ENCODE measurements at places on chromosomes 11 and 22.

DNA sequence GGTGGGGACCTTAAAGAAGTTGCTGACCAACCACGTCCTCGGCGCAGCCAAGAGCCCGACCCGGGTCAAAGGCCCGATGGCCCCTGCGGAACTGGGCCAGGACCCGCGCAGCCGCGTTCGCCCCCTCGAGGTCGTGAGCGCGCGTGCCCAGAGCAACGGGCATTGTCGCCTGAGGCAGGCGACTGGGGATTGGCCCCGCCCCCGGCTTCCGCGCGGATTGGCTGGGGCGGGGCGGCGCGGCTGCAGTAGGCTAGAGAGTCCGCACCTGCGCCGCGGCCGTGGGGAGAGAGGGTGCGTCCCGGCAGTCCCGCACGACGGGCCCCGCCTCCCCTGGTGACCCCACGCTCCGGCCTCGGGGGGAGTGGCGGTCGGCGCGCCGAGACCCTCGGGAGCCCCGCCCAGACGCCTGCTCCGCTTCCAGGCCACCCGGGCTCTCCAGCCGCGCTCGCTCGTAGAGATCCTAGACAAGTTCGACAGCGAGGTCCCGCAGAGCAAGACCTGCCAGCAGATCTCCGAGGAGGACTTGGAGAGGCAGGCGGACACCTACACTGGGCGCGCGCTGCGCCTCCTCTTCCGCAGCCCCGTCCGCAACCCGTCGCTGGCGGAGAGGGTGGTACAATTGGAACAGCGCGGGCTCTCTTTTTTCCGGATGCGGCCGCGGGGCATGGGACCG, 8.3 kb upstream of the PPIL2 start:
- DNase-seq = peak; percentile 94

DNA sequence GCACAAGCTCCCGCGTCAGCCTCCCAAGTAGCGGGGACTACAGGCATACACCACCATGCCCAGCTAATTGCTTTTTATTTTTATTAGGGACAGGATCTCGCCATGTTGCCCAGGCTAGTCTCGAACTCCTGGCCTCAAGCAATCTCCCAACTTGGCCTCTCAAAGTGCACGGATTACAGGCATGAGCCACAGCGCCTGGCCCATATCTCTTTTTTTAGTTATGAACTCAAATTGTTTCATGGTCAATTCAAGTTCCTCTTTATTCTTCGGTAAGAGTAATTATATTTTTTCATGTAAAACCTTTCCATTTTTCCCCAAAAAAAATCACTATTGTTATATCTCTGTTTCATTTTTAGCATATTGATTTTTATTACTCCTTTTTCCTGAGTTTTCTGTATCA, 25.5 kb downstream of the FCHSD2 start:
- DNase-seq = no peak

DNA sequence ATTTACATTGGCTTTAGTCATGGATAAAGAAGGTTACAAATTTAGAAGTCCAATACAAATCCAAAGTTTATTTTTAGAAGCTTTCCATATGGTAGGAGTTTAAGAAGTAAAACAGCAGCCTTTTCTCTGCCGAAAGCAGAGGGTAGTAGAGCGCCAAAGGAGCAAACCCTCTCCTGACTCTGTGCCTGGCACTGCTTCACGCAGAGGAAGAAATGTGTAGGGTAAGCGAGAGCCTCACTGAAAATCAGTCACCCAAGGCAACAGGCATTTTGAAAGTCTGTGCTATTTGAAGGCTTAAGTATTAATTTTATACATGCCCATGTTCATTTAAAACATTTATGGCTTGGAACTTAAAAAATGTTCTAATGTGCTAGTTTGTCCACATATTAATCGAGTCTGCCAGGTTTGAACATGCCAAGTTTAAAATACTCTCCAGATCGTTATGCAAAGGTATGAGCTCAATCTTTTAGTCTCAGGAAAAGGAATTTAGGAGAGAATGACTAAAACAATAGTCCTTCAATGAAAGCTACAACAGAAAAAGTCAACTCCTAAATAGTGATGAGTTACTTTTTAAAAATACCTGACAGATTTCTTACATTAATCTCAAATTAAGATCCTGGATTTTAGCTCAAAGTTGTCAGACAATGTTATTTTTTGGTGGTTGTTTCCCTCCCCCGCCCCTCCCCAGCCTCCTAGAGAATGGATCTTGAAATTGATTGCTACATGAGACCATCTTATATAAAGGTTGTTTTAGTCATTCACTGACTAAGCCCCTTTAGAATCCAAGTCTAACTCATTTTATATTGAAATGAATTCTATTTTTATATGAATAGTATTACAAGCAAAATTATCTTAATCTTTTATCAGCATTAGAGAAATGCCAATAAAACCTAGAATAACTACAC, 38.7 kb downstream of the MRTFA start:
- peak; percentile 48 for DNase-seq

DNA sequence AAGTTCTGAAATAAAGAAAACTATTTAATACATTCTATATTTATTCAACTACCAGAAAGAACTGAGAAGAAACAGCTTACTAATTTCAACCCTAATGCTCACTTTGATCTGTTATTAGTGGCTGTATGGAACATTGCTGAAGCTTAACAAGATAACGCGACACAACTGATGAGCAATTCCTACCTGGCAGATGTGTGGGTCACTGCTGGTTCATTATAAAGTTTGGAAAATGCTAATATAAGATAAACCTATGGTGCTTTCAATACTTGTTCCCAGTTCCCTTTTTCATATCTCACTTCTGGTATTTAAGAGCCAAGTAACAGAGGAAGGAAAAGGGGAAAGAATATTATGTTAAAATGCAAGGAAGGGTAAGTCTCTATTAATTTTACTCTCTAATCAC, 10.5 kb downstream of the CTSC start:
- no peak for DNase-seq

- DNase-seq = no peak
Observed at GRCh38 chr11:706439-706956, 467 bp downstream of the EPS8L2 start.

DNA sequence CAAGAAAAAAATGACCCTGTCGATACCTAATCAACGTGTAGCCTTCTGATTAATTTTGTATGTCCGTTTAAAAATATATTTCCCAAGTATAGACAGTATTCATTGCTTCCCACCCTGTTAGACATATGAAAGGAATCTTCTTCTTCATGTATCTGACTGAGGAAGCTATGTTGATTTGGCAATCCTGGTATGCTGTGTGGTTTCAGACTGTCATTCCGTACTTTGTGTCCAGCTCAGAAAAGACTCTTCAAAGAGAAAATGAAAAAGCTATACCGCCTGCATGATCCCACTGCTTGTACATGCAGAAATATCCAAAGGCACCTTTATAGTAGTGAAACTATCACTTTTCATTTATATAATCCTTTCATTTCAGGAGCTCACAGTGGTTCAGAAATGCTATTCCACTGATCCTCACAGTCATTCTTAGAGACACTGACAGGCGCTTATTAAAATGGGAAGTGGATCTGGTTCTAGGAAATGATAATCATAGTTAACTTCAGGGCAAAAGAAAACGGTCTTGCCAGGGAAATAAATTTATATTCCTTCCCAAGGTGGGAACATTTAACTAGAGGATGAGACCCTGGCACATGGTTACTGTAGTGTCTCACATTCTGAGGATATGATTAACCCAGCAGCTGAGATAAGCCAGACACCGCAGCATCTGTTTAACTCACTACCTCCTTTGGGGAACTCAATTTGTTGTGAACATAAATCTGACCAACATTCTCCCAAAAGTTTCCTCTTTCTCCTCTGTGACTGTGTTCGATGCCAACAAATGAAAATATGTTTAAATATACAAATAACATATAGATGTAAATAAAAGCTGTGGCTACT, 599.2 kb upstream of the LUZP2 start:
- DNase-seq = no peak

DNA sequence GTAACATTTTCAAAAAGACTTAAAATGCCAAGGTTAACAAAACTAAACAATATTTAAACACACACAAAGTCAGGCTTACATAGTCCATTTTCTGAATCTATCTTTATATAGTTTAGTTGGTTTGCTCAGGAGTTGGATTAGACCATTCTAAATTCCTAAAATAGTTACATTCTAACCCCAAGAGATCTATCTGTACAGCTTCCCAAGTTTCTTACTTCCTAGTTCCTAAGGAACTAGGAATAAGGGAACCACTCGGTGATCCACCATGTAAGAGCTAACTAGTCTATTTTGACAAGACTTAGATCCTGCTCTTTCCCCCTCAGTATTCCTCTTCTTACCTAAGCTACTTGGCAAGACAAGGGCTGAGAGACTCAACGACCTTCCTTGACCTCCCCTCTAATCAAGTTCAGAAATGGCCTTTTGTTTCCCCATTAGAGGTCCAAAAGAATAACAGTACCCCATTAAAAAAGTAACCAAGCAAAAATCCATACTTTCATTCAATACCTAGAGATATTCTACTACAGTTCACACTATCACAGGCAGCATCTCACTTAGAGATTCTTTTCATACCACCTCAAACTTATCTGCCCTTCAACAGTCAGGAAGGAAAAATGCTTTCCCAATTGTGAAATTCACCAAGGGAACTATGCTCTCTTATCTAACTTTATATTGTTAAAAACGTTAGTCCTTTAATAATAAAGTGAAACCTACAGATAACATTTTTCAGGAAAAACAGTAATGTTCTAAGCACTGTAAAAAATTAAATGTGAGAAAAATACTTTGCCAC, 253.1 kb downstream of the TTC28 start:
- no peak for DNase-seq

GRCh38 chr11:62132689-62133293, 9.0 kb downstream of the INCENP start:
- DNase-seq = no peak

DNA sequence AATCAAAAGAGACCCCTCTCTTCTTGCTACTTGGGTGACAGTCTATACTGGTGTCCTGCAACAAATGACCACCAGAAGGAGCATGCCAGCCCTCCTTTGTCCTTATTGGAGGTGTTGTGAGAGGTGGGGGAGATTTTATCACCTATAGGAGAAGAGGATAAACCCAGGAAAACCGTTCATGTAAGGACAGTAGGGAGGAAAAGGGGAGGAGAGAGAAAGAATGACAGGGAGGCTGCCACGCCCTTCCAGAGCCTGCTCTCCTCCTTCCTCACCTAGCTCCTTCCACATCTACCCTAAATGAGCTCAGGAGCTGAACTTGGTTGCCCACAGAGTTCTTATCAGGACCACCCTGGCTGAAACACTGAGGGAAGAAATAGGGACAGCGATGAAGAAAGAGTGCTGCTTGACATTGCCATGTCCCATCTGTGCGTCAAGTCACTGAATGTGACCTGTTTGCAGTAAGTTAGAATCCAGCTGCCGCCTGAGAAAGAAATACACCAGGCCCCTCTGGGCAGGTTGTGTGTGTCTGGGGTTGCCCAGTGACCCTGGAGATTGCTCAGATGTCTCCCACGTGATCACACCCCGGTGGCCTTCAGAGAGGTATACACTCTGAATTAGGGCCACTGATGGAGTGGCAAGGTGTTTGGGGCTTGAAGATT, 40.4 kb upstream of the ETS1 start:
- DNase-seq = no peak

DNA sequence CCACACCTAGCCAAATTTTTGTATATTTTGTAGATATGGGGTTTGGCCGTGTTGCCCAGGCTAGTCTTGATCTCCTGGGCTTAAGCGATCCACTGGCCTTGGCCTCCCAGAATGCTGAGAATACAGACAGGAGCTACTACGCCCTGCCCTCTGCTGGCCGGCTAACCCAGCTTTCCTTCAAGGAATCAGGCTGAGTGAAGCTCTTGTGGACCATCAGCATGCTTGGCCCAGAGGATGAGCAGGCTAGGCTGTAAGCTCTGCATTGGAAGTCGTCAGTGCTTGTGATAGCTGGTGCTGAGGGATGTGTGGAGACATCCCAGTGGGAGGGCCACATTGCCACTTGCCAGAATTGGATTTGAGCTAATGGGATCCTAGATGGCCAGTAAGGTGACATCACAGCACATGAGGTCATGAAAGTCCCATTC, 60.6 kb downstream of the MED15 start:
- no peak for DNase-seq

DNA sequence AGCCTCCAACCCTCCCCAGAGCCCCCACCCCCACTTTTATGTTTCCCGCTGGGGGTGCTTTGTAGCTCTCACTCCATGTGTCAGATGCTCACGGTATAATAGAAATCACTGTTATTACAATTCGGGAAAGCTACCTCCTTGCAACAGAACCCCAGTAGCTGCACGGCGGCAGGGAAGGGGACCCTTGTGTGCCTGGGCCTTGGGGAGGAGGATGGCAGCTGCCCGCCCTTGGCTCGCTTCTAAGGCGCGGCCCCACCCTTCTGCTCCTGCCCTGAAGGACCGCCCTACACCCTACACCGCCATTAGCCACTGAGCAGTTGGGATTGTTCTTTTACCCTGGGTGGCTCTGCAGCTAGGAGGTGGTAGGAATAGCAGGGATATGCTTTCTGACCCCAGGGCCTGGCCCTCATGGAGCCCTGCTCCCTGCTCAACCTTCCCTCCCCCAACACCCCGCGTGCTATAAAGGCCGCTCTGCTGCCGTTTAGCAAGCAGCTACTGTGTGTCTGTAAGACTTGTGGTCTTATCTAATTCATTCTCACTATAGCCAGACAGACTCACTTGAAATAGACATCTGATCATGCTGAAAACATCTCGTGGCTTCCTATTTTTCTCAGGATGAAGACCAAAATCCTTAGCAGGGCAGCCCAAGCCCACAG, 219.7 kb downstream of the CEP164 start:
- no peak for DNase-seq

- no peak for DNase-seq
Observed at GRCh38 chr22:36514766-36515165, 7.9 kb upstream of the FOXRED2 start.

DNA sequence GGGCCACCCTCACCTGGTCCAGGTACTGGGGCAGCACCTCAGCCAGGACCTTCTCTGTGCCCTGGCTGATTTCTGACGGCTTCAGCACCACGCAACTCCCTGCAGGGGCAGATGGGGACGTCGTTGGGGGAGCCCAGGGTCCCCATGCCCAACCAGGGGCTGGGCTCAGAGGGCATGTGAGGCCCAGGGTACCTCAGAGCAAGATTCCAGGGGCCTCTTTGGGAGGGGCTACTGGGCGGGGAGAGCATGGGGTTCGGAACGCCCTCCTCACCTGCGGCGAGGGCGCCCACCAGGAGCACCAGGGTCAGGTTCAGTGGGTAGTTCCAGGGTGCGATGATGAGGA, 8.1 kb downstream of the ALDH3B2 start:
- no peak for DNase-seq

DNA sequence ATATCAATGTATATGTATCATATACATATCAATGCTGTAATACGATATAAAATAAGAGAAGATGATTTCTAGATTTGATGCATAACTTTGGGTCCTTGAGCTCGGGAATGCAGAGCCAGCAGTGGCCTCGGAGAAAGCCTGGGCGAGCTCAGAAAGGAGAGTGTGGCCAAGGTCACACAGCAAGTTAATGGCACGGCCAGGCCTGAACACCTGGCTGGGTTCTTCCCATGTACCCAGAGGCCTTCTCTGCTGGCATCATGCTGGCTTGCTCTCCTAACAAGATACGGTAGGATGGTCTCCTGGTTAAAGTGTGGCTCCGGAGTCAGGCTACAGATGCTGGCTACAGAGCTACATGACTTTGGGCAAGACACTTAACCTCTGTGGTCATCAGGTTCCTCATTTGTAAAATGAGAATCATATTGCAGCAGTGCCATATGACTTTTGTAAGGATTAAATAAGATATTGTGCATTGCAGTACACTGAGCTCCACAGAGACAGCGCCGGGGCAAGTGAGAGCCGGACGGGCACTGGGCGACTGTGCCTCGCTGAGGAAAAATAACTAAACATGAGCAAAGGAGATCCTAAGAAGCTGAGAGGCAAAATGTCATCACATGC, 29.9 kb downstream of the TPST2 start:
- DNase-seq = no peak

GRCh38 chr11:6611963-6612212, 128 bp downstream of the TAF10 start:
- no peak for DNase-seq
